ENCODE measurements at places on chromosomes 7 and 10.
A peak's percentile ranks its signal among the peaks of the same experiment; 100 is the strongest.

DNA sequence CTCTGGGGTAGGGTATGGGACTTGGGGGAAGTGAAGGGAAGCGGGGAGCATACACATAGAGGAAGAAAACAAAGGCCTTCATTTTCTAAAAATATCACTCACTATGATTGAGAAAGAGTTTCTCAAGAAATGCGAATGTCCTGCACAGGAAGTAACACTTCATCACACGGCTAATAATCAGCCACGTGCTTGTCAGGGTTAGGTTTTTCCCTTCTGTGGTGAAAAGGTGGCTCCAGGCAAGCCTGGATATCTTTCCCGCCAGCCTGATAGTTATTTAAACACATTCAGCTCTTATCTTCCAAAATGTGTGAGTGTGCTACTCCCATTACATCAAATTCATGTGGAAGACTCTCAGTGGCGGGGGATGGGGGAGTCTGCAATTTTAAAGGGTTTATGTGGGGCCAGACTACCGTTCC lies 166.4 kb upstream of the ADO start:
- DNase-seq = no peak

- DNase-seq = no peak
These were observed 541.5 kb upstream of the C7orf33 start for GRCh38 chr7:148049068-148049467.

DNA sequence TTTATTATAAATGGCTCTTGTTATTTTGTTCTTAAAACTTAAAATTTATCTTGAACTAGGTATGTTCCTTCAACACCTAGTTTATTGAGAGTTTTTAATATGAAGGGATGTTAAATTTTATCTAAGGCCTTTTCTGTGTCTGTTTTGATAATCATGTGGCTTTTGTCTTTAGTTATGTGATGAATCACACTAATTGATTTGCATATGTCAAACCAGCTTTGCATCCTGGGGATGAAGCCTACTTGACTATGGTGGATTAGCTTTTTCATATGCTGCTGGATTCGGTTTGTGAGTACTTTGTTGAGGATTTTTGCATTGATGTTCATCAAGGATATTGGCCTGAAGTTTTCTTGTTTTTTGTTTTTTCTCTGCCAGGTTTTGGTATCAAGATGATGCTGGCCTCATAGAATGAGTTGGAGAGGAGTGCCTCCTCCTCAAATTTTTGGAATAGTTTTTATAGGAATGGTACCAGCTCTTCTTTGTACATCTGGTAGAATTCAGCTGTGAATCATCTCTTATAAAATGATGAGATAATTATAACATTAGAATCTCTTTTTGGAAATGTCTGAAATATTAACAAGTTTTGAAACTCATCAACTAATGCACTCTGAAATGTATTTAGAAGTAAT lies 78.7 kb upstream of the AGR3 start:
- DNase-seq = no peak

DNA sequence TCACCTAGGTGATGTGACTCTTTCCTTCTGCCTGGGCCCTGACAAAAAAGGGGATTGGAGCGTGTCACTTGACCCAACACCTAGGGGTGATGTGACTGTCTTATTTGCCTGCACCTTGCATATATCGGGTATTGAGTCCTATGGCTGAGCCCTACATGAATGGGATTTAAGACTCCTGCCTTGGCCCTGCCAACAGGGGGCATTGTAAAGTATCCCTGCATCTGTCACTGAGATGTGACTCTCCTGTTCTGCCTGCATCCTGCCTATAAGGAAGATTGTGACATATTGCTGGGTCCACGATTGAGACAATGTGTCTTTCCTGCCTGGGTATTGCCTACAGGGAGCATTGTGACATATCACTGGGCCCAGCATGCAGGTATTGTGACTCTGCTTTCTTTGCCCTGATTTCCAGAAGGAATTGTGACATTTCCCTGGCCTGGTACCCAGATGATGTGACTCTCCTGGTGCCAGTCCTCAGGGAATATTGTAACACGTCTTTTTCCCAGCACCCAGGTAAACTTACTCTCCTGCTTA lies 14.2 kb upstream of the ZNF107 start:
- no peak for DNase-seq

DNA sequence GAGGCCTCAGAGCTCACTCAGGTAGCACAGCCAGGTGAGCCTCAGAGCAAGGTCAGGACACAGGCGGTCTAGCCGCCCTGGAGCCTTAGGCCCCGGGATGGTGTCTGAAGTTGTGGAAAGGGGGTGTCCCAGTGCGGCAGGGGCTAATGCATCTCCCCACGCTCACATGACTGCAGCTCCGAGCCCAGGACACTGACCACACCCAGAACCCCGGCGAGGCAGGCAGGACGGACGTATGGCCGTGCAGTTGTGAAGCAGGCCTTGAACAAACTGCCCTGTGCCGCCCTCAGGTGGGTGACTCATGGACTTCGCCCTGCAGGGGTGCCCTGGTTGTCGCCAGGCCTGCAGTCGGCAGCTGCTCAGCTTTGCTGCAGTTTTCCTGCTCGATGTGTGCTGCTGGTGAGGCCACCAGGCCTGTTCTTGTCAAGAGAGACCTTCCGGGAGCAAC lies 5.0 kb upstream of the PRKAR1B start:
- DNase-seq = peak; percentile 66

DNA sequence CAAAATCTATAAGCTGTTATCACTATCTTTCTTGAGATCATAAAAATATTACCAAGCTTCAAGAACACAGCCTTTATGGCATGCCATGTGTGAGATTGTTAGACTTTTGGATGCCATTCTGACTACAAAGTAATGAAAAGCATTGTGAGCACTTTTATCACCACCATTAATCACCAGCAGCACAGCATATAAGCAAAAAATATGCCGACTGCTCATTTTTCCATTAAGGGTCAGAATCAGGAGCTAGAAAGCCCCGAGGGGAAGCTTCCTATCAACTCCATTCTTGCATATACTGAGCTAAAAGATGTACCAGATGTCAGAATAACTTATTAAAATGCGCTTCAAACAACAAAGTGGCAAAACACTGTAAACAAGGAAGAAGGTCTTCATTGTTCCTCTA lies 114.3 kb downstream of the LMBR1 start:
- DNase-seq = no peak

DNA sequence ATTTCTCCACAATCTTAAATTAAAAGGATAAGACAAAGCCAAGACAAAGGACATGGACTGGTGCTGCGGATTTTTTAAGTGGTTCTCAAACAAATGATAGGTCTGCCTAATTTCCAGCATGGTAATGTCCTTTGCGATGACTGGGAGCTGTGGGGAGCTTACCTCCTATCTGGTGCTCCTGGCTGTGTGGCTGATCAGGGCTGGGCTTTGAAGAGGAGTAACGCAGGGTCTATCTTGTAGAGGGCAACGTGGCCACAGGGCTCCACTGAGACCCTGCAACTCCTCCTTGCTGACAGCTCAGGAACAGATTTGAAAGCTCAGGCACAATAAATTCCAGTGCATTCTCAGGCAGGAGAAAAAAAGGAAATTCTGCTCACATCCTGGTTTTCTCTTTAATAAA lies 103.1 kb upstream of the SFMBT2 start:
- no peak for DNase-seq

DNA sequence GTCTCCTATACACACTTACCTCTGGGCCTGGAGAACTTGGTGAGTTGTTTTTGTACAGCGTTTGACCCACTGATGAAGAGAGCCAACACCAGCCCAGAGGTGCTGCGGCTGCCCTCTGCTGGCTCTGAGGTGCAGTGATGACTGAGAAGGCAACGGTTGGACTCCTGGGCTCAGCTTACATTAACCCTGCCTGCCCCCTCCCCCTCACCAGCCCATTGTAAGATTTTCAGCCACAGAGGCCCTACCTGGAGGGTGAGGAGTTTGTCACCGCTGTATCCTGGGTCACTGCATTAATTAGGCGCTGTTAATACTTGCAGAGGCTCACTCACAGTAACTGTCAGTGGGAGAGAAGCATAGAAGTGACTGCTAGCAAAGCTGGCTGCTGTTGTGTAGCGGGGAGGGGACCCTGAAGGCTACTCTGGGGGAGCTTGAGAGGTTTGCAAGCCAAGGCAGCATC lies 19.0 kb upstream of the ANKRD2 start:
- DNase-seq = peak; percentile 39

DNA sequence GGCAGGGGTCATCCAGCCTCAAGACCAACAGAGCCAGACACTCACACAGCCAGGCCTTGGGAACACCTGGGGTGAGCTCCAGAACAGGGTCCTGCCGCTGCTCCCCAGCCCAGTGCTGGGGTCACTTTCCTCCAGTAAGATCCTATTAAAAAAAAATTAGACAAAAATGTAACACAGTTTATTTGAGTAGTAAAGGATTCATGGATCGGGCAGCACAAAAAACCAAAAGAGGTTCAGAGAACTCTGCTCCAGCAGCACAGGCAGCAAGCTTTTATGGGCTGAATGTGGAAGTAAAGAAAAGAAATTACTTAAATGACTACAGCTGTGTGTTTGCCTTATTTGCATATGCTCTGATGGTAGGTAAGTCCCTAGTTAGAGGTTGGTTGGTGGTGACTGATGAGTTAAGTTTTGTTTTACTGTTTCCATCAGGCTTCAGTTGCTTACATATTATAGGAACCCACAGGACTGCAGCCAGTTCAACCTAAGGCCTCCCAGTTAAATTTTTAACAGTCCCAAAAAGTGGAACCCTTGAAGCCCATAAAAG lies 80.5 kb upstream of the FGFR2 start:
- no peak for DNase-seq

DNA sequence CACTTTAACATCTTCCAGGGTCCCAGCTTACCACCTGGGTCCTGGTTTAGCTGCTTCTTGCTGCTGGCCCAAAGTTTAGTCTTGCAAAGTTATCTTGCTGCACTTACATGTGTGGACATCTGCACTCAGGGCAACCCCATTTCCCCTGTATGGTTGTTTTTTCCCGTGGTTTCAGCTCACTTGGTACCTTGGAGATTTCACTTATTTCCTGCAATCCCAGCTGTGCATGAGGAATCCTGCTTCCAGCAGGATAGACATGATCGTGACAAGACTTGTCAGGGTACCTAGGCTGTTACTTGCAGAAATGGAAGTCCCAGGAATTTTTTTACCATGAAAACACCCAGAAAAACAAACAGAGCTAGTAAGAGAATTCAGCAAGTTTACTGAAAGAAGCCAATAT lies 95.9 kb upstream of the LEP start:
- no peak for DNase-seq

DNA sequence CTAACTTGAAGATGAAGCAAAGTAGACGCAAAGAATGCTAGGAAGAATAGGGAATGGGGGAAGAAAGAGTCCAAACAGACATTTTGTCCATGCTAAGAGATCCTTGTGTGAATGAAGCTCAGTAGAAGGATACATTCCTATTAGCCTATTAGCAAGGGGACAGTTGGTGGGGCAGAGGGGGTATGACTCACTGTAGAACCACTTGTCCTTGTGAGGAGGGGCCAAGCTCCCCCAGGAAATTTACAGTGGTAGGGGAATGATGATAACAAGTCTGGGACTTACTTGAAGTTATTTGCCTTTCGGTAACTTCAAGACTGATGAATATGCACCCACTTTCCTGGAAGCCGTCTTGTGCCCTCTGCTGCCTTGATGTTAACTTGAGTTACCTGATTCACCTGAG lies 17.2 kb upstream of the SYPL1 start:
- no peak for DNase-seq

GRCh38 chr10:13776861-13777311 lies 190.1 kb downstream of the PRPF18 start:
- DNase-seq = no peak

DNA sequence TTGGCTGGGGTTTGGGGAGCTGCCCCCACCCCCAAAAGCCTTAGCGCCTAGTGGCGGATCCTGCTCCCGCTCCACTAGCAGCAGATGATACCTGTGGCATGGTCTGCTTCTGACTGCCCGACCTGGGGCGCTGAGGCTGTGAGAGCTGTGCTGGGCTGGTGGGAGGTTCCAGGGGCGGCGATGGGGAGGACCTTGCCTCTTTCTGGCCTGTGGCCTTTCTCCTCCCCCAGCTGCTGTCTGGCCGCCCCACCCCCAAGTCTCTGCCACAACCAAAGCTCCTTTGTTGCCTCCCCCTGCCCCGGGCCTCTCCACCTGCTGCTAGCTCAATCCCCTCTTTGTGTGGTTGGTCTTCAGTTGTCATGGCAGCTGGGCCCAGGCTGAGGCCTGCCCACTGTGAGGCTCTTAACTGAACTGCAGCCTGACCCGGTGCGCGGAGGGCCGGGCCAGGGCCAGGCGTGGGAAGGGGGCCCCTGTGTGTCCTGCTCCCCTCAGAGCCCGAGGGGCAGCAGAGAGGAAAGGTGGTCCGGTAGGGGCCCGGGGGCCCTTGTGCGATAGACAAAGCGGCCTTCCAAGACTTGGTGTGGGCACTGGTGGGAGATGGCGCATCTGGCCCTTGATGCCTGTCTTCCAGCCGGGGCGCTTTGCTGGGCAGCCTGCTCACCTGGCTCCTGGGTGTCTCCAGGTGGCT lies 4.7 kb downstream of the ZNF775 start:
- DNase-seq = no peak

GRCh38 chr7:55017841-55018240 lies 976 bp upstream of the EGFR start:
- DNase-seq = no peak

DNA sequence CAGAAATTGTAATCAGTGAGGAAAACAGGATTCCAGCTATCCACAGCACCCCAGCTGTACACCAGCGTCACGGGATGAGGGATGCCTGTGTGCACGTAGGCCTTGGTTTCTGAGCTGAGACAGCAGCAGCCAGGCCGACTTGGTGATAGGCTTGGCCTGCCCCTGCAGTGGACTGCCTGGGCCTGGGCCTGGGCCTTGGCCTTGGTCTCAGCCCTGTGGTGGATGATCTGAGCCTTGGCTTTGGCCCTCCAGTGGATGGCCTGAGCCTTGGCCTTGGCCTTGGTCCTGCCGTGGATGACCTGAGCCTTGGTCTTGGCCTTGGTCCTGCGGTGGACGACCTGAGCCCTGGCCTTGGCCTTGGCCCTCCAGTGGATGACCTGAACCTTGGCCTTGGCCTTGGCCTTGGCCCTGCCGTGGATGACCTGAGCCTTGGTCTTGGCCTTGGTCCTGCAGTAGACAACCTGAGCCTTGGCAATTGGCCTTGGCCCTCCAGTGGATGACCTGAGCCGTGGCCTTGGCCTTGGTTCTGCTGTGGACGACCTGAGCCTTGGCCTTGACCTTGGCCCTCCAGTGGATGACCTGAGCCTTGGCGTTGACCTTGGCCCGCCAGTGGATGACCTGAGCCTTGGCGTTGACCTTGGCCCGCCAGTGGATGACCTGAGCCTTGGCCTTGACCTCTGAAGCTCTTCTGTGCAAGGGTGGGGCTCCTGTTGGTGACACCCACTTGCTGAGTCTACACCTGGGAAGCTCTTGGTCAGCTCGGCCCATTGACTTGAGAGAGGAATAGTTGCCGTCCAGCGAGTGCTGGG lies 93.8 kb downstream of the CUX1 start:
- DNase-seq = no peak

DNA sequence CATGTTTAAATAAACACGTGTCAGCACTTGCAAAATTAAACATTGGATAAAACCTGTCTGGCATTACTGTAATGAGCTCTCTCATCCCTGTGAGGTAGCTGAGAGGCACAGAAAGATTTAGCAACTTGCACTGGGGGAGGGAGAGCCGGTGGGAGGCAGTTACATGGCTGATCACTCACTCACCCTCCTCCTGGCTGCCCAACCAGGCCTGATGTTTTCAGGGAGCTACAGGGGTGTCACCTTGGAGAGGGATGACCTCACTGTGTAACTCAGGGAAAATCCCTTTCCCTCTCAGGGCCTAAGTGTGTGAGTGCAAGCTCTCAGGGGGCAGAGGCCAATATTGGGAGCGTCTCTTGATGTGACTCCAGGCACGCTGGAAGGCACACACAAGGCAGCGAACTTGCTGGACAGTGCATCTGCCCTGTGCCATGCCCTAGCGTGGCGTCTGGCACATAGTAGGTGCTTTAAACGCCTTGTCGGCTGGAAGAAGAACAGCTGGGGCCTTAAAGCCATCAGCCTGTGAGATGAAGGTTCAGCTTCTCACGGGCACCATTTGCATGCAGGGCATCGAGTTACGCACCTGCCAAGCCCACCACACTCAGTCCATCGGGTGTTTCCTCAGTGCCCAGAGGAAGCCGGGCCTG lies 51.1 kb downstream of the ELFN1 start:
- no peak for DNase-seq

Measured in H4 (cell line).